Stimulated activated CD4-positive, alpha-beta T cell treated with anti-CD3 and anti-CD28 coated beads, Interleukin-2, amount 100 ng/mL, for 48 hours (primary cell): ENCODE measurements at places on chromosomes 6 and 20.

- no peak for DNase-seq
These were observed 301.3 kb downstream of the QKI start for GRCh38 chr6:163715846-163716245.

DNA sequence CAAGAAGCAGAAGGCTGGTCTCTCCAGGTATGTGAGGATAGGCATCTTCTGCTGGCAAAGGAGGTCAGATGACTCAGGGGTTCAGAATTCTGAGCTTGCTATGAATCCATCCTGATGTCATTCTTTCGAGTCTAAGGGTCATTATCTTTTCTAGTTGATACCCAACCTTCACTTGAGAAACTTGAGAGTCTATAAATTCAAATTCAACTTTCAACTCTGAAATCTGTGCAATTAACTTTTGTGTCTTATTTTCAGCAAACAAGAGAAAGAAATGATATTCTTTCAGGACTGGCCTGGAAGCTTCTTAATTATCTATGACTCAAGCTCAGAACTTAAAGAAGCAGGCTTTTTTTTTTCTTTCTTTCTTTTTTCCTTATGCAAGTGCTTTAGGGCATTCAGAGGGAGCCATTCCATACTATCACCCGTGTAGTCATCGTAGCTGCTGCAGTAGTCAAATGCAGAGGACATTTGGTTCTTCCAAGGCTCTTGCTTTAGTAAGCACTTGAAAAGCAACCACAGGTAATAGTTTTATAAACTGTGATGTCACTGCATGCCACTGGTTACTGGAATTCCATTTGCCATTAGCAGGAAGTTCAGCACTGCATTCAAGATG is 93.0 kb downstream of the ADTRP start:
- no peak for DNase-seq

DNA sequence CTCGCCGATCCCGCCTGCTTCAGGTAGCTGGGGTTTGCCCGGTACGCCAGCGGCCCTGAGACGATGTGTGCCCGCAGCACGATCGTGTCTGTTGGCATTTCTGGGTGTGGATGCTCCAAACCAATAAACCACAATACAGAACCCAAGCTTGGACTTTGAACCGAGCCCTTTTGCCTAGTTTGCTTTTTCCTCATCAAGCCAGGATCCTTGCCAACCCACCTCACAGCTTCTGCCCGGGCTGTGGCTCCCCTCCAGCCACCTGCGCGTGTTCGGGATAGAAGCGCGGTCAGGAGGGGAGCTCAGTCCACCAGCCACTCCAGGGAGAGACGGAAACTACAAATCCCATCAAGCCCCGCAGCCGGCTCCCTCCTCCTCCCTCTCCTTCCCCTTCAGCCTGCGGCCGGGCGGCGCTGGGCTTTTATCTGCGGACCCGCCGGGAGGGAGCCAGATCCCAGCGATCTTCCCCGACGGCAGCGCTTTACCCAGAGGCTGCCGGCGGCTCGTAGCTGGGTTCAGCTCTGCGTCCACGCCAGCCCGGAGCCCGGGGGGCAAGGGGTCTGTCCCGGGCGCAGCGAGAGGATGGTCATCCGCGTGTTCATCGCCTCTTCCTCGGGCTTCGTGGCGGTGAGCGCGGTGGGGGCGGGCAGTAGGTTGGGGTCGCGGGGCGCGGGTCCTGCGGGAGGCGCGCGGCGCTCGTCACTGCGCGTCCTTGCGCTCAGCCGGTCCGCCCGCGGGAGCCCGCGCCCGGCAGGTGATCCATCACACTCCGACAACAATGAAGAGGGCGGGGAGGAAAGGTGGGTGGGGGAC is at the start of gene SH3BGRL2:
SH3BGRL2 (plus strand) TSS at position 447 of the 810 bp plus-strand sequence; CDS start at position 580, 133 bp downstream.
- peak; percentile 10 for DNase-seq

GRCh38 chr6:144993870-144994269 is 708.7 kb downstream of the UTRN start:
- no peak for DNase-seq

GRCh38 chr6:151917531-151918329 is 110.2 kb downstream of the ESR1 start:
- DNase-seq: no peak

DNA sequence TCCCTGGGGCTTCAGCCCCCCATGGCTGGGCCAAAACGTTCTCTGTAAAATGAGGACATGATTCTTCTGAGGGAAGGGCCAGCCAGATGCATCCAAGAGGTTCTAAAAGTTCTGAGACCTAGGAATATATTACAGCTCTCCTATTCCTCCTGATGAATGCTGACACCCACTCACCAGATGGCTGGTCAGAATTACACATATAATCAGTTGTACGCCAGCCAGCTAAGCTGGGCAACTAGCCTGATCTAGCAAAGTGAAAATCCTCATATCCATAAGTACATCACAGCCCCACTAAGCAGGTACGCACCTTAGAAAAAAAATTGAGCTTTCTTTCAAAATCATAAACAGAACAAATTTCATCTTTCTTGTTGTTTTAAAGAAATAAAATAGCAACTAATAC is 34.8 kb downstream of the C6orf118 start:
- no peak for DNase-seq

DNA sequence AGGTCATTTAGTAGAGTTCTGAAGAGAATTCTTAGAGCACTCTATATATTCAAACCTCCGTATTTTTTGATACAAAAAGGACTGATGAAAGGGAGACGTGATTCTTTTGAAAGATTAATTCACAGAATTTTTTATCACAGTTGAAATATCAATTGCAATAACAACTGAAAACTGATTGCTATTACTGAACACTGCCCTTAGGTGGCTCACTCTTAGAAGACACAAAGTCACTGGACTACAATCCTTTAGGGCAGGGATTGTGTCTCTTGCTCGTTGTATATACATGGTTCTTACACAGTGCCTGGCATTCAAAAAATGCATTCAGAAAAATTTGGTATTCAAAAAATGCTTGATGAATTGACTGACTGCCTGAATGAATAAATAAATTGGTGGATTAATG is 17.1 kb upstream of the CALHM6 start:
- DNase-seq: no peak

GRCh38 chr20:51616060-51616459 is 73.5 kb upstream of the NFATC2 start:
- no peak for DNase-seq

GRCh38 chr6:127576874-127577273 is at the start of gene C6orf58:
Gene C6orf58, plus strand, starts transcription at chr6:127577174. Its CDS starts 12 bp downstream, at chr6:127577186.
- no peak for DNase-seq

DNA sequence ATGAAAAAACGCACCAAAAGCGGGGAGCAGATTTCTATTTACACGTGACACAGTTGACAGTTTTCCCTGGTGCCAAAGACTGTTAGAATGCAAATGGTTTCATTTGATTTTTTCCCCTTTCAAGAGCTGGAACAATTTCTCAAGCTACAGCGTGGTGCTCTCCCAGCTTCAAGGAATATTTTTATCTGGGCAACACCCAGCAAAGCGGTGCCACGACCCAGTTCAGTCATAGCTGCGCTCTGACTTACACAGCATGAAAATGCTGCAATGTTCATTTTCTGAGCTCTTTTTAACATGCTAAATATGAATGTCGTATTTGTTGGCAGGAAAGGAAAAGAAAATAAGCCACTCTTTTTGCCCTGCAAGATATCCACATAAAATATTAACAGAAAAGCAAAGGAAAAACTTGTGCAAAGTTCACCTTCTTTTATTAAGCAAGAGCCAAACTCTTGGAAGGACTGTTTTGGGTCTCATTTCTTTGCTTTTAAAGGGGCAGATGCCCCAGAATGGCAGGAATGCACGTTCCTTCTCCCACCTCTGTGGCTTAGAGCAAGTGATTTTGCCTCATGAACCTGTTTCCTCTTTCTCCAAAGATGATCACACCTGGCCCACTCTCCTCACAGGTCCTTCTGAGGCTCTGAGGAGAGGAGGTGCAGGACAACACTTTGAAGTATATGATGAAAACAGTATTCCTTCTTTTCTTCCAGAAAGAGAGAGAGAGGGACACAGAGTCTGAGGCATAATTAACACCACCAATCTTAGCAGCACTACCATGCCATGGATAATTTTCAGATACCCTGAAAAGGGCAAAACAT is 47.0 kb downstream of the TTI1 start:
- DNase-seq: no peak

- DNase-seq: no peak
These were observed 453.4 kb upstream of the AGPAT4 start for GRCh38 chr6:161727083-161727833.

DNA sequence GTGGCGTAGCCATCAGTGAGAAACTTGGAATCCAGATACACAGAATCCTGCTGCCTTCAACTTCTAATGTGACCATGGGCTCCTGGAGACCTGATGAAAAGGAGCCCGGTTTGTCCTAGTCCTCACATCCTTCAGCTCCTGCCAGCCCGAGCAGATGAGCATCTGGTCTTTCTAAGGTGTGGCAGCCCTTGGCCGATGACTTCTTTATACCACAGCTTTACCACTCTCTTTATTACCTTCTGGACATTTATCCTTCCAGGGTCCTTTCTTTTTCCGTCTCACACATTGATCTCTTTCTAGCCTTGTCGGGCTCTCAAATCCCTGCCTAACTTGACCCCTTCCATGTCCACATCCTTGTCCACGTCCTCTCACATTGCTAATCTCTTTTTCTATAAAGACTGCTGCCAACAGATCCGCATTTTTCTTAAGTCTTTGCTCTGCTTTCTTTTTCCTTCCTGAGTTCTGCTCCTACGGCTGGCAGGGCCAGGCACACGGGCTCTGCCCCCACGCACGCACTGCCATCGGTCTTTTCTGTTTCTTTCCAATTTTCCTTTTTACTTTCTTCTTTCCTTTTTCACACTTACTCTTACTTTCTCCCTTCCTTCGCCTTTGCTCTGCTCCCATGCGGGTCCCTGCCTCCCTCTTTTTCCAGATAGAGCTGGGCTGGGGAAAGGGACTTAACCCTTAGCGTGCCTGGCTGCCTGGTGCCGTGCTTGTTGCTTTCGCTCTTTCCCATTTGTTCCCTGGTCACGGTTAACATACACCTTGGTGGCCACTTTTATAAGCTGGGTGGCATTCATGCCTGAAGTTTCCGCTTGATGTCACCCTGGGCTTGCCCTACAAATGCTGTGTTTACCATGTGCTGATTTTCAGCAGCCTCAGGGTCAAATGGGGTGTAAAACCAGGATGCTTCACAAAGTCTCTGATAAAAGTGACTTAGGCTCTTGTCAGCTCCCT is 9.4 kb upstream of the GMPR start:
- no peak for DNase-seq

- no peak for DNase-seq
These were observed 40.9 kb downstream of the SLC24A3 start for GRCh38 chr20:19253316-19253715.
